Umbilical cord (tissue), 2 donors: ENCODE measurements at places on chromosomes 1 and 21. TPM values are rescaled to one million over a fixed set of nuclear protein-coding genes. Genes with fewer than 3 reads are reported as not detected.

The SLC35F3 gene
- 0.24 TPM for total RNA-seq

The MYBPHL gene
- not detected for total RNA-seq

The ACOT7 gene
- total RNA-seq, result 7.5 TPM

The TTC39A gene
- total RNA-seq, result 4.6 TPM

The SHISA4 gene
- 50.8 TPM for total RNA-seq
